ENCODE measurements at places on chromosomes 7 and 10. TPM values are rescaled to one million over a fixed set of nuclear protein-coding genes. Genes with fewer than 3 reads are reported as not detected.

- ATAC-seq = no peak
Measured at GRCh38 chr7:79244482-79244881, 209.0 kb downstream of the MAGI2 start.

Gene HABP2
- total RNA-seq = 0.04 TPM

GRCh38 chr10:124366825-124367224 is 51.9 kb downstream of the OAT start:
- ATAC-seq = no peak

Gene TMEM178B
- total RNA-seq = 4.0 TPM

Gene OR2A12
- not detected for total RNA-seq

Gene POU6F2
- total RNA-seq = 0.08 TPM

Measured in esophagus mucosa (tissue), 1 donor.